Trophoblast cell (in vitro differentiated cells and primary cell): ENCODE measurements at places on chromosomes 3 and 15.

DNA sequence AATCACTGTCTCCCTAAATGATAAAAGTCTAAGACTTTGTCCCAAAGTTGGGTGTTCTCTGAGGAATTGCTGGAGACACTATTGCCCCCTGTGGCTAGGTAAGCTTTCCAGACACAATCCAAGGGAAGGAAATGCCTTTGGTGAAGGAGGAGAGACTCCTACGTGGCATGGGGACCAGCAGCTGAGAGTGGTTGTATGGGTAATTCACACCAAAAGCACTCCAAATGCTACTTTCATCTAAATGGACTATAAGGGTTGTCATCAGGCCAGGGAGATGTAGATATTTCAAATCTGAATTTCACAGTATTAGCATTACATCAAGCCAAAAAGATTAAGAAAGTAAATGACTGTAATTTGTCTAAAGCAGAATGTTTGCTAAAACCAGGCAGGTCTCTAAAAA is 400.8 kb upstream of the THBS1 start:
- H3K27ac ChIP-seq = no peak overlapping the region
- no peaks in the 10 kb centered on the region for H3K36me3 ChIP-seq
- H3K4me3 ChIP-seq = no peak overlapping the region

GRCh38 chr3:9147896-9148266 is 101.6 kb downstream of the SRGAP3 start:
- no peak overlapping the region for H3K4me3 ChIP-seq
- no peaks in the 10 kb centered on the region for H3K27me3 ChIP-seq
- H3K27ac ChIP-seq = no peak overlapping the region
- no peaks in the 10 kb centered on the region for H3K4me1 ChIP-seq
- H3K36me3 ChIP-seq = no peaks in the 10 kb centered on the region
- no peak for DNase-seq

DNA sequence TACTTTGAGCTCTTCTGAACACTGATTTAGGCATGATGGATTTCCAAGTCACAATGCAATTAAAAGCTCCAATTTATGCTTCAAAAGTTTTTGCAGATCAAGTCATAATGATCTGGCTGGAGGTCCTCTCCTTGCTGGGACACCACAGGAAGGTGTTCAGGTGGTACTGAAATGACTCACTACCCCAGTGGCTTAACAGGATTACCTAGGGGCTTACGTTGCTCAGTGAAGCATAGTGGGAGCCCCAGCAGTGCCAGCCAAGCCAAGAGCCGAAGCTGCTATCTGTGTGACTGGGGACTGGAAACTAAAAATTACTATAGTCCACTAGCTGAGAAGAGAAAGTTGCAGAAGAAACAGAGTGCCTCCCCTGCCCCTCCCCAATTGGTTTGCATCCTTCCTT is 110.1 kb upstream of the LPP start:
- no peak overlapping the region for H3K4me3 ChIP-seq

GRCh38 chr15:98626153-98626552 is 22.2 kb upstream of the IGF1R start:
- H3K4me3 ChIP-seq = no peak overlapping the region
- DNase-seq = no peak
- H3K27ac ChIP-seq = no peak overlapping the region
- no peaks in the 10 kb centered on the region for H3K36me3 ChIP-seq

- DNase-seq = no peak
- H3K4me1 ChIP-seq = no peaks in the 10 kb centered on the region
- H3K27me3 ChIP-seq = no peaks in the 10 kb centered on the region
- H3K36me3 ChIP-seq = no peaks in the 10 kb centered on the region
- no peak overlapping the region for H3K27ac ChIP-seq
Observed at GRCh38 chr15:56160966-56161365, 82.7 kb downstream of the RFX7 start.

DNA sequence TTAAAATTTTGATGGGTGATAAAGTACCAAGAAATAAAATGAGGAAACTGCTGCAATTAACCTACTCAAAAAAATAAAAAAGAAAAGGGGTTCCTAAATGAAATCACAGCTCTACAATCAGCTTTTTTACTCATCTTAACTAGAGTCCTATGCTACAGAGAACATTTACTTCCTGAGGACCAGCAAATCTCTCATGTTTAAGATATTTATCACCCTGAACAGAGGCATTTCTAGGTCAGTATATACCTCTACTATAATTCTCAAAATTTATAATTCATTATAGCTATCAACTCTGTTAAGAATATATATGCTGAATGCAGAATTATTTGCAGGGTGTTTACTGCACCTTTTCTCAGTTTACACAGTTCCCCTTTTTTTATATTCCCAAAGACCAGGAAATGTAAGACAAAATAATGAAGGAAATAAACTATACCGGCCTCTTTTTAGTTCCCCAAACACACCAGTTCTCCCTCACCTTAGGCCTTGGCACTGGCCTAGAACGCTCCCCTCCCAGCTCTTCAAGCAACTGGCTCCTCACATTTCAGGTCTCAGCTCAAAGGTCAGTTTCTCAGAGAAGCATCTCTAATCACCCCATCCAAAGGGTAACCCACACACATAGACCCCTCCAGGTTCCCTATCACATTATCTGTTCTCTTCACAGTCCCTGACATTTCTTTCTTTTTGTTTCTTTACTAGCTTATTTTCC is 71.1 kb downstream of the LRRFIP2 start:
- no peak overlapping the region for H3K27ac ChIP-seq
- no peak for DNase-seq
- H3K27me3 ChIP-seq = no peaks in the 10 kb centered on the region
- H3K4me1 ChIP-seq = no peaks in the 10 kb centered on the region
- no peaks in the 10 kb centered on the region for H3K36me3 ChIP-seq
- H3K4me3 ChIP-seq = no peak overlapping the region

DNA sequence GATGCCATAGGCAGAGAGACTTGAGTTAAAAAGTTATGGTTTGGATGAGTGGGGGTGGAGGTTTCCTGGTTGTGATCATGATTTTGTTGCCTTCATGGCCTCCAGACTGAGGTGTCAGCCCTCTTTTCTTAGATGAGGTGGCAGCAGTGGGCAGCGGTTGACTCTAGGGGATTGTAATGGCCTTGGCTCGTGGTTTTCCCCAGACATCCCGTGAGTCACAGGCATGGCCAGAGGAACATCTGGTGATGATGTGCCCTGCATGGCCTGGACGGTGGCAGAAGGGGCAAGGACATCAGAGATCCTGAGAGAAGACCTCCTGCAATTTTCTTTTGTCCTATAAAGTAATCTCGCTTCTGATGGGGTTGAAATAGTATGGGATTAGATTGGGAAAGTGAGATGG is 12.4 kb downstream of the RETNLB start:
- DNase-seq = no peak
- no peak overlapping the region for H3K4me3 ChIP-seq
- H3K4me1 ChIP-seq = no peaks in the 10 kb centered on the region
- H3K36me3 ChIP-seq = no peaks in the 10 kb centered on the region
- H3K27me3 ChIP-seq = no peaks in the 10 kb centered on the region

DNA sequence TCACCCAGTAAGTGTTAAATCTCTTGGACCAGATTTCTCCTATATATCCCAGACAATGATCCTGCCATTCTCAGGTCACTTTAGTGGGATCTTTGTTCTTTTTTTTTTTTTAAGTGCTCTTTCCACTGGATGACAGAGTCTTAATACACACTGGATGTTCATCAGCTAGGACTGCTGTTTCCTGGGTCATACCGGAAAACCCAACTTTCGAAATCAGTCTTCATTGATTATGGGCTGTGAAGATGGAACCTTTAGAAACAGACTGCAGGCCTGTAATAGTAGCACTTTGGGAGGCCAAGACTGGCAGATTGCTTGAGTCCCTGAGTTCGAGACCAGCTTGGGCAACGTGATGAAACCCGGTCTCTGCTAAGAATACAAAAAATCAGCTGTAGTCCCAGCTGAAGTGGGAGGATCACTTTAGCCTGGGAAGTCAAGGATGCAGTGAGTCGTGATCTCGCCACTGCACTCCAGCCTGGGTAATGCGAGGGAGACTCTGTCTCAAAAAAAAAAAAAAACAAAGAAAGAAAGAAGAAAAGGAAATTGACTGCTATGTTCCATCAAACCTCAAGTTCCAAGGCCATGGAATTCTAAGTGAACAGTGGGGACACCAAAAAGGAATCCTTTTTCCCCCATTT is 2.3 kb downstream of the EOGT start:
- H3K27me3 ChIP-seq = no peaks in the 10 kb centered on the region
- no peak overlapping the region for H3K27ac ChIP-seq
- peaks cover 3% of the 10 kb centered on the region for H3K36me3 ChIP-seq
- DNase-seq = no peak
- H3K4me3 ChIP-seq = no peak overlapping the region

DNA sequence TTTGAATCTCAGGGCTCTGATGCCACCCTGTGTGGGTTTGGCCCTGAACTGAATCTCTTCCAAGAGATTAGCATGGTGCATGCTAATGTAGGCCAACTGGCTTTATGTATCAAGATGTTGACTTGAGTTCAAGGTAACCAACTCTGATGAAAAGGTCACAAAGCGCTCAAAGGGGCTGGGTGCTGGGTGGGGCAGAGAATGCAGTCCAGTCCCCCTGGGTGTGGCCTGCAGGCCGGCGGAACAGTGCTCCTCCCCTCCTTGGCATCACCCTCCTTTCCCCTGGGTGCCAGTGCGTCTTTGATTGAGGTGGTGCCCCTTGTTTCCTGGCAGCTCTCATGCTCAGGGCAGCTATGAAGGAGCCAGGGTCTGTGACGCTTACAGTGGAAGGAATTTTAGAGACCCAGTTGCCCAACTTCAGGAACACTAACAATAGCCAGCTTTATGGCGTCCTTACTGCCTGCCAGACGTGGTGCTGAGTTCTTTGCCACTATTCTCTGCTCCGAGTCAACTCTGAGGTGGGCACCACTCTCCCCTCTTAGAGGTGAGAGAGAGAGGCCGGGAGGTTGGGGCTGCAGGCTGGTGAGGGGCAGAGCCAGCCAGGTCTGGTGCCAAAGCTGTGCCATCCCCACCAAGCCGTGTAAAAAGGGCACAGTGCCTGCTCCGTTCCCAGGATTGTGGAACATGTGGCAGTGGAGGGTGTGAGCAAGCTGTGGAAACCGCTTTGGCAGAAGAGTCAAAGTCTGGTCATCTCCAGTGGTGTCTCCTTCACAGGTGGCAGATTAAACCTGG is 9.8 kb downstream of the SYNM start:
- no peak overlapping the region for H3K27ac ChIP-seq
- H3K27me3 ChIP-seq = no peaks in the 10 kb centered on the region
- H3K36me3 ChIP-seq = peaks cover 21% of the 10 kb centered on the region
- H3K4me3 ChIP-seq = no peak overlapping the region
- no peak for DNase-seq
- no peaks in the 10 kb centered on the region for H3K4me1 ChIP-seq
